ENCODE measurements at places on chromosomes 1 and 21.

GRCh38 chr1:229028544-229028943 is 242.4 kb upstream of the RAB4A start:
- peak; percentile 47 for DNase-seq

GRCh38 chr1:119147661-119148090 is 7.2 kb upstream of the WARS2 start:
- DNase-seq: no peak

DNA sequence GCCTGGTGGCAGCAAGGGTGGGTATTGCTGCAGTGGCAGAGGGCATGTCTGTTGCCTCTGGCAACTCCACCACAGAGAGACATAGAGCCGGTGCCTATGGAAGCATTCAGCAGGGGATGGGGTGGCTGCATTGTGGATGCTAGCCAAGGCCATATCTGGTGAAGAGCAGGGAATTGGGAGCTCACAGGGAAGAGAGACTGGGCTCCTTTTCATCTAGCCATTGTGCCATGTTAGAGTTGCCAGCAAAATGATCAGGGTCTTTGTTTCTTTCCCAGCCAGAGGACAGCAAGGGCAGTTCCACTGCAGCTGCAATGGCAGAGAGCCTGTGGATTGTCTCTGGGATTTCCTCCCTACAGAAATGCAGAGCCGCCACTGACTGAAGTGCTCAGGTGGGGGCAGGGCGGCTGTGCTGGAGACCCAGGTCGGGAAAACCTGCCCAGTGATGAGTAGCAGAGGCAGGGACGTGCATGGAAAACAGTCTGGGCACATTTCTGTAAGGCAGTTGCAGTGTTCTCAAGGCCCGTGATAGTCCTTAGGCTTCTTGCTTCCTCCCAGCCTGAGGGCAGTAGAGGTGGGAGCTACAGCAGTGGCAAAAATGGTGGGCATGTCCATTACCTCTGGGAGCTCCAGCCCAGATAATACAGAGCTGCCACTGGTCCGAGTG is 40.2 kb upstream of the CYP4X1 start:
- DNase-seq: peak; percentile 70

DNA sequence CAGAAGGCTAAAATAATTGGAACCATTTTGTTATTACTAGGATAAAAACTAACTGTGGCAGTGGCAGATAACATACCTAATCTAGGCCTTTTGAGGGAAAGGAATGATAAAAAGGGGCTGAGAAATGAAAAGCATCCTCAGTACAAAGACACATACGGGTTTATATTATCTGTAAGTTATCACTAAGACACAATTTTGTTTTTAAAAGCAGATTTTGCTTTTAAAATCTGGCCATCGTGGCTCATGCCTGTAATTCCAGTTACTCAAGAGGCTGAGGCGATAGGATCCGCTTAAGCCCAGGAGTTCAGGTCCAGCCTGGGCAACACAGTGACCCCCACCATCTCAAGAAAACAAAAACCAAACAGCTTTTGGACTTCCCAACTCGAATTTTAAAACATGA is 24.8 kb upstream of the HP1BP3 start:
- DNase-seq: no peak

GRCh38 chr1:167118188-167118587 is 24.3 kb downstream of the STYXL2 start:
- DNase-seq: peak; percentile 90
